NCI-H1930 (cell line): ENCODE measurements at places on chromosomes 16 and 17.

- DNase-seq: no peak
Measured at GRCh38 chr17:44324092-44324570, 492 bp downstream of the SLC25A39 start.

DNA sequence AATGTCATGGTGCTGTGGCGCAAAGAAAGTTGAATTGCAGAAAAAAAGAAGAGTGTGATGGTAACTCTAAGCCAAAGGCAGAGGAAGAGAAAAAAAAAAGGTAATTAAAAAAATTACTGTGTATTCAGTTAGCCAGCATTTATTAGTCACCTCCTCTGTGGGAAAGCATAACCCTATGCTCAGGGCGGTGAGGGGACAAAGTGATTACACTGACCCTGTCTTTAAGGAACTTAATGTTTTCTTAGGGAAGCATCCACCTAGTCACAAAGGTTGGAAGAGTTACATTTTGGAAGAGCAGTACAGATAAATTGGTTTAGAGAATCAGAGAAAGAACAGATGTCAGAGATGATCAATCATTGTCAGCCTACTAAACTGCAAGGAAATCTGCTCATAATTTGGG lies 410.3 kb downstream of the CDH11 start:
- DNase-seq: no peak

- DNase-seq: no peak
Measured at GRCh38 chr16:19478505-19478904, 43.4 kb downstream of the GDE1 start.

GRCh38 chr16:799111-799947 lies 1.2 kb downstream of the GNG13 start:
- no peak for DNase-seq

DNA sequence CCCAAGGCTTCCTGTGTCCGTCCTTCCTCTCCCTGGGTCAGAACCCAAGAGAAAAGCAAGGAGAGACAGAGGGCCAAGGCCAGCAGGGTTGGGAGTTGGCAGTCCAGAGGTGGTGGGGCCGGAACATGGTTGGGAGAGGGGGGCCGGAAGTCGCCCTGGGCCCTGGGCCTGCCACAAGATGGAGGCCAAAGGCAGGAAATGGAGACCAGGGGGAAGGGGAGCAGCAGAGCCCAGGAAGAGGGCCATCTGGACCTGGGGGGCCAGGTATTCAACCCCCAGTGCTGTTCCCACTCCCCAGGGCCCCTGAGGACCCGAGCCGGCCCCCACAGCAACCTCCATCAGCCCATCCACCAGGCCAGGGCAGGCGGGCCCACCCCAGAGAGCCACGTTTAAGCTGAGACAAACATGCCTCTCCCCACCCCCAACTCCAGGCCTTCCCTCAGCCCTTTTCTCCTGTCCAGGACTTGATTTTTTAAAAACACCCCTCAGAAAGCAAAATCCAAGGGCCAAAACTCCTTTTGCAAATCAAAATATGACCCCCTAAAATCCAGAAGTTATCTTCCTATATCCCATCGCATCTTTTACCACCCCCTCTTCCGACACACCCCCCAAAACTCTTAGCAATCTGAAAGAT lies 4.4 kb upstream of the BCL6B start:
- DNase-seq: no peak

- no peak for DNase-seq
Measured at GRCh38 chr17:7587420-7588151, 2.3 kb downstream of the SOX15 start.

GRCh38 chr17:1554751-1555540 lies 7.6 kb downstream of the PITPNA start:
- no peak for DNase-seq
